Activated T-cell treated with anti-CD3 and anti-CD28 coated beads, Interleukin-2, amount 50 U/mL, for 4 hours (primary cell): ENCODE measurements at places on chromosomes 3 and 15.

DNA sequence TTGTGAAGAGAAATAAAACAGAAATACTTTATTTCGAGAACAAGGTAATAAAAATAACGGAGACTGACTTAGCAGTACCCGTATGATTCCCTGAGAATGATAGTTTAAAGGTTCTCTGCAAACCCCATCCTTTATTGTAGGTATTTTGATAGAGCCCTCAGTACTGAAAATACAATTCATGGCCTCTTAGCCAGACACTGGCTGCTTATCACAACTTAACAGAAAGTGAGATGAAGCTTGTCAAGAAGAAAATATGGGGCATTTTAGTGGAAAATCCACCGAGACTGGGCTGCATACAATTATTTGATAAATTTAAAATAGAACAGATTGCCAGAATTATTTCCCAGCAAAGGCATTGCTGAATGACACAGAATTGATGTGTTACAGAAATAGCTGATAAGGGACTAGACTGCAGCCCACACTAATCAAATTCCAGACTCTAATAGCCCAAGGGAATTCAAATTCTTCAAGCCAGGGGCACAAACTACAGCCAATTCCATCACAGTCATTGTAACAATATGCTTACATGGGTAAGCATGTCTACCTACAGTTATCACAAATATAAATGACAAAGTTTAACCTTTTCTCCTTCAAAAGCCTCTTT is 521.9 kb downstream of the PLOD2 start:
- no peak for DNase-seq

DNA sequence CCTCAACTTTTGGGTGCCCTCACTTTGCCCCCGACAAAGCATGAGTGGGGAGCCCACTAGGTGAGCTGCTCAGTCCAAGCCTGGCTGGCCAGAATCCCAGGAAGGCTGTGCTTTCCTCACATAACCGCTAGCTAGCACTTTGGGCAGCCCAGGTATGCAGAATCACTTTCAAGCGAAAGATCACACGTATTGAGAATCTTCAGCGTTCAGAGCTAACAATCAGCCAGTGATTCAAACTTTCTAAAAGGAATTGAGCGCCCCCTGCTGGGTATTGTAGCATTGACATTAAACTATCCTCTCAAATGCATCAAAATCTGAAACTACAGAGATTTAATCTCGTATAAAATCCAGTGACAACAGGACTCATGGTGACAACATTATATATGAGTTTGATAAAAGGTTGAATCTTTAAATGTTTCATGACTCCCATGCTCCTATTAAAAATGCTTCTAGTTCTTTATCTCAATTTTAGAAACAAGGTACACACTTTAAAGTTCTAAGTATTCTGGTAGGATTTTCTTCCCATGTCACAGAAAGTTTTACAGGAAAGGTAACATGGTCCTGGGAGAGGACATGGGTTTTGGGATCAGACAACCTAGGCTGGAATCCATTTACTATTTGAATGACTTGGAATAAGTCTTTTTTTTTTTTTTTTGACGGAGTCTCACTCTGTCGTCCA is 11.8 kb downstream of the ANAPC13 start:
- peak; percentile 78 for DNase-seq

GRCh38 chr3:112982710-112983109 is 7.8 kb upstream of the CD200R1 start:
- no peak for DNase-seq

GRCh38 chr3:100046986-100047385 is 67.3 kb downstream of the FILIP1L start:
- DNase-seq = no peak

DNA sequence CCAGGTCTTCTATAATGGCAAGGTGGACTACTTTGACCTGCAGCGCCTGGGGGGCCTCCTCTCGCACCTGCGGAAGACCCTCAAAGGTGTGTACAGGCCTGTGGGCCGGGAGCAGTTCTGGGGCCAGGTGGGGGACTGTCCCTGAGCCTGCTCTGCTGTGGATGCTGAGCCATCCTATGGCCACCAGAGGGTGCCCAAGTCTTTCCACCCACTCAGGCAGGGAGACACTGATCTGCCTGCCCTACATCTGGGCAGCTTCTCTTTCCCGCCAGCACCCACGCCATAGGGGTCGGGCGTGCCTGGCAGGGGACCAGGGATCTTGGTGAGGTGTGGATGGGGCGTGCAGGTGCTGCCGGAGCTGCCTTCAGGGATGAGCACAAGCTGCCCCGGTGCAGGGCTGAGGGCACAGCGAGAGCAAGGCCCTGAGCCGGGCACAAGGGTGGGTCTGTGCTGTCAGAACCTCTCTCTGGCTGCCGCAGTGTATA is 14.1 kb downstream of the RNF123 start:
- DNase-seq = peak; percentile 59

DNA sequence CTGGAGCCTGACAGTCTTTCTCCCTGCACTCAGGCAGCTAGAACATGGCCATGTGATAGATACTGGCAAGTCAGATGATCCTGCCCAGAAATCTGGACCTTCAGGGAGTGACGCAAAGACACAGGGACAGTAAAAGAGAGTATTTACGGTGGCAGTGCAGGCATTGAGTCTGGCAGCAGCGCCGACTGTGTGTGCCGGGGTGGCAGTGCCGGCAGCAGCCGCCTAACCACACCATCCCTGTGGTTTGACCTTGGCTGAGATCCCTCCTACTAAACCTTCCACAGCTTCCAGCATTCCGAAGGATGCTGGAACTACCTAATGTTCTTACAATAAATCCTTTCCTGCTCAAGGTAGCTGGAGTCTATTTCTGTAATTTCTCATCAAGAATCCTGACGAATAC is 4.6 kb upstream of the TSPAN3 start:
- no peak for DNase-seq

- DNase-seq = no peak
Observed at GRCh38 chr3:102827386-102827785, 392.6 kb downstream of the ZPLD1 start.

DNA sequence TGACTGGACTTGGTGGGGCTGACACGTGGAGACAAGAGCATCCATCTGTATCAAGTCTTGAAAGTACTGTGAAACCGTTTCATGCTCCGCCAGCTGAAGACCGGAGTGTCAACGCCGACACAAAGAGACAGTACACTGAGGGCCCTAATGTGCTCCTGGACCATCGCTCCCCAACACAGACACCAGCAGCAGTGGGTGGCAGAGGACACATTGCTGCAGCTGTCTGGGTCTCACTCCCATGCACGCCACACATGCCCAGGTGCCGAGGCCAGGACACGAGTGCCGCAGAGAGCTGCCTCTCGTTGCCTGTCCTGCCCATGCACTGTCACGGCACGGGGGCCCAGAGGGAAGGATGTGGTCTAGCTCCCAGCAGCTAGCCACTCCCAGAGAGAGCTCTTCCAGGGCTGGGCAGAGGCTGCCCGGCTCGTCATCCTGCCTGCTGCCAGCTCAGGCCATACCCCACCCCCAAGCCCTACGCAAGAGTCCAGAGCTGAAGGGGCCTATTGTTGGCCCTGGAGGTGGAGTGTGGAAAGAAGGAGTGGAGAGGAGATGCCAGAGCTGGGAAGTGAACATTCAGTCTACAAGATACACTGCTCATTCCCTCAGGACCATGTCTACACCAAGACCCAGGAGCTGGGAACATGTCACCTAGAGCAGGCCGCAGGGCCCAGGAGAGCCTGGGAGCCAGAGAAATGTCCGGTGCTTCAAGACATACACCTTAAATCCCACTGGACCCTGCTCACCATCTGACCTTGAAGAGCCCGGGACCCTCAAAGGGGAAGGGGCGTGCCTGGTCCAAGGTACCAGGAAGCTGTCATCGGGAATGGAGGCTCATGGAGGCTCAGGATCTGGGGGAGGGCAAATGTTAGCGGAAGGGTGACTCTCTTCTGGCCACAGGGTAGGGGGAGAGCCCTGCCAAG is 7.7 kb downstream of the TNK2 start:
- DNase-seq = peak; percentile 14

- no peak for DNase-seq
Observed at GRCh38 chr3:106191913-106192312, 323.1 kb upstream of the CBLB start.

- DNase-seq = no peak
Observed at GRCh38 chr3:48915296-48915695, 3.3 kb upstream of the ARIH2 start.

GRCh38 chr3:26623419-26624208 is 1.0 kb downstream of the LRRC3B start:
- DNase-seq = no peak

DNA sequence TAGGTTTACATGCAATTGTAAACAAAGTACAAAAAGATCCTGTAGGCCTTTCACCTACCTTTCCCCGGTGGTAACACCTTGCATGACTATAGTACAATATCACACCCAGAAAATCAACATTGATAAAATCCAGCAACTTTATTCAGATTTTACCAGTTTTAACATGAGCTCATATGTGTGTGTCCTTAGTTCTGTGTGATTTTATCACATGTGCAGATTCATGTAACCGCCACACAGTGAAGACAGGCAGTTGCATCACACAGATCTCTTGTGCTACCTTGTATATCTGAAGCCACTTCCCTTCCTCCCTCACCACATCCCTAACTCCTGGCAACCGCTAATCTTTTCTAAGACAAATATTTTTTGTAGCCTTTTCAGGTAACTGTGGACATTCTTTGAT is 183.5 kb upstream of the C2CD4B start:
- no peak for DNase-seq
